Neural crest cell (in vitro differentiated cells): ENCODE measurements at places on chromosomes 5 and 9. TPM values are rescaled to one million over a fixed set of nuclear protein-coding genes. Genes with fewer than 3 reads are reported as not detected.
A peak's percentile ranks its signal among the peaks of the same experiment; 100 is the strongest.

DNA sequence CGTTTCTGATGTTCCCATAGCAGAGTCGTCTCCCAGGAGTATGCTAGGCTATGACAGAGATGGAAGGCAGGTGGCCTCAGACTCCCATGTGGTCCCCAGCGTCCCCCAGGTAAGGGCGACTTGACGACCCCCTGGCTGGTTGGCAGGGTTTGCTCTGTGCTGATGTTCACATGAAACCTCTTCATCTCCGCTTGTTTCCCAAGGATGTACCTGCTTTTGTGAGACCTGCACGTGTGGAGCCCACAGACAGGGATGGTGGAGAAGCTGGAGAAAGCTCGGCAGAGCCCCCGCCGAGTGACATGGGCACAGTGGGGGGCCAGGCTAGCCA, 108.3 kb downstream of the WNK2 start:
- DNase-seq, result no peak

DNA sequence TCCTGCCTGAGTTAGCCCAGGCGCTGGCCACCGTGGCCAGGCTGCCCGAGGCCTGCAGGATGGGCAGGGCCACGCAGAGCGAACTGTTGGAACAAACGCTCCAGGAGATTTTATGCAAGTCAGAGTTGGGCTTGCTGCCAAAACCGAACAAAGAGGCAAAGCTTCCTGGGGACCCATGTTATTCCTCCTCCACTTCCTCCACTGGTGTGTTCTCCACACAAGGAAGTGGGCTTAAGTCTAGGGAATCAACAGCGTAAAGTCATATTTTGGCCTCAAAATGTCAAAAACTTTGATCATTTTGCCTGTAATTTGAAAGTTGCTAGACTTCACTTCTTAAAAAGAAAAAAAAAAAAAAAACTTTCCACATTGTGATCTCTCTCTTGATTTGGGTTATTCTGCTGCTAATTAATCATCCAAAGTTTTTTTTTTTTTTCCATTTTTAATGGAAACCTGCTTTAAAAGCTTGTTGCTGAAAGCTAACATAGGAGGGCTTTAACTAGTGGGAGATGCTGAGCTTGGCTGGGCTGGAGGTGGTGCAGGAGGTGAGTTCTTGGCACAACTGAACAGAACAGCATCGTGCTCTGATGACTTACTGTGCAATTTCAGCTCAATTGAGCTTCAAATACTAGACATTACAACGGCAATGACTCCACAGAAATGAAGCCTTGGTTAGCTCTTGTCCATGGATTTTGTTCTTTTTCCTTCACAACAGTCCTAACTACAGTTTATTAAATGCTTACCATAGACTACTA, 73.0 kb downstream of the PTPDC1 start:
- DNase-seq, result no peak

PCDHB5 gene
- total RNA-seq, result 3.0 and 3.3 TPM in 2 replicates

- no peak for DNase-seq
Observed at GRCh38 chr5:82800826-82801225, 276.4 kb downstream of the TMEM167A start.

- no peak for DNase-seq
Observed at GRCh38 chr9:71676460-71676859, 91.9 kb downstream of the CEMIP2 start.

DNA sequence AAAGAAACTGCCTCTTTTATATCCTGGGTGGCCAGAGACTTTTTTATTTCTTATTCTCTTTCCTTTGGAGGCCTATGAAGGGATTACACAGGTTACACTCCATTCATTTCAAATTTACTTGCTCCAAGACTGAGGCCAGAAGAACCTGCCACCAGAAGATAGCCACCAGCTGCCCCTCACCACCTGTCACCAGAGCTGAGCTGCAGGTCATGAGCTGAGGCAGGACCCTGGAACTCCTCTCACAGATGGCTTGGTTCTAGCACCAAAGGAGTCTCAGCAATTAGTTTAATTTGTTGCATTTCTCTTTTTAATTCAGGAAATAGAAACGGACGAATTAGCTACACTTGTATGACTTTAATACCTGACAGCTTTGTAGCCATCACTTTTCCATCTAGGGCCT, 313.9 kb downstream of the SPOCK1 start:
- DNase-seq, result no peak

DNA sequence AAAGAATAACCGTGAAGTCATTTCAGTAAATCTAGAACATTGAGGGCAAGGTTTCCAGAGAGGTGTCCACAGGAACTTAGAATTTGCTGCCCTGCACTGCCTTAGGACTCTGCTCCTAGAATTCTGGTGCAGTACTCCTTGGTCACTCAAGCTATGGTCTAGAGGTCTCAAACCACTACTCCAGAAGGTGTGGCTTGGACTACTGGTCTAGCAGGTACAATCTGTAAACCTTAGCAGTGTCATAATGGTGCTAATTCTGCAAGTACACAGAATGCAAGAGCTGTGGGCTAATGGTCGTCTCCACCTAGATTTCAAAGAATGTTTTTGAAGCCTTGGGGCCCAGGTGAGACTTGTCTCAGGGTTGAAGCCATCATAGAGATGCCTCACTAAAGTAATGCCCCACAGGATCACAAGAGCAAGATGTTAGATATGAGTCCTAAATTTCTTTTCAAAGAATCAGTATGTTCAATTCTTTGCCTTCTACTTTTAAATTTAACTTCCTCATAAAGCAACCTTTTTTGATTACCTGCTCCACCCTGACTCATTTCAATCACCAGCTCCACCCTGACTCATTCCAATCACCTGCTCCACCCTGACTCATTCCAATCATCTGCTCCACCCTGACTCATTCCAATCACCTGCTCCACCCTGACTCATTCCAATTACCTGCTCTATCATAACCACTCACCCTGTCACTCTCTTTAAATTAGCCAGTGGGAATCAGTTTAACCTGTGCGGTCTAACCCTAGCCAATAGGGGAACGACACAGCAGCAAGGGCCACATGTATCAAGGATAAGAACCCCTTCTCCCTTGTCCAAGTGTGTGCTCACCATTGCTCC, 1111.8 kb upstream of the ACO1 start:
- DNase-seq, result no peak

GRCh38 chr5:149166128-149166527, 24.8 kb downstream of the ABLIM3 start:
- no peak for DNase-seq

DNA sequence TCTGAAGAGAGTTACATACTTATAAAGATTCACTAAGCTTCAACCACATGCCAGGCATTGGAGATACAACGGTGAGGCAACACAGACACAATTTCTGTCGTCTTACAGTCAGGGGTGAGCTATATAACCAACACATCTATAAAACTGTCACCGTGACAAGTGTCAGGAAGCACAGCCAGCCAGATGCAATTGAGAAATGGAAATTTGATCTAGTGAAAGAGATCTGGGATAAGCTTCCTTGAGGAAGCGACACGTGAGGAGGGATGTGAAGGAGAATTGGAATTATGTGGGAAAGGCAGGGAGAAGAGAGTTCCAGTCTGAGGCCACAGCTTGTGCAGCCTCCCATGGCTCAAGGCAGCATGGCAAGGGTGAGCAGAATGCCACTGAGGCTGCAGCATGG, 50.9 kb upstream of the ZNF354B start:
- DNase-seq, result no peak

- DNase-seq, result peak; percentile 44
Observed at GRCh38 chr5:1182633-1183423, 18.6 kb upstream of the SLC6A19 start.

DNA sequence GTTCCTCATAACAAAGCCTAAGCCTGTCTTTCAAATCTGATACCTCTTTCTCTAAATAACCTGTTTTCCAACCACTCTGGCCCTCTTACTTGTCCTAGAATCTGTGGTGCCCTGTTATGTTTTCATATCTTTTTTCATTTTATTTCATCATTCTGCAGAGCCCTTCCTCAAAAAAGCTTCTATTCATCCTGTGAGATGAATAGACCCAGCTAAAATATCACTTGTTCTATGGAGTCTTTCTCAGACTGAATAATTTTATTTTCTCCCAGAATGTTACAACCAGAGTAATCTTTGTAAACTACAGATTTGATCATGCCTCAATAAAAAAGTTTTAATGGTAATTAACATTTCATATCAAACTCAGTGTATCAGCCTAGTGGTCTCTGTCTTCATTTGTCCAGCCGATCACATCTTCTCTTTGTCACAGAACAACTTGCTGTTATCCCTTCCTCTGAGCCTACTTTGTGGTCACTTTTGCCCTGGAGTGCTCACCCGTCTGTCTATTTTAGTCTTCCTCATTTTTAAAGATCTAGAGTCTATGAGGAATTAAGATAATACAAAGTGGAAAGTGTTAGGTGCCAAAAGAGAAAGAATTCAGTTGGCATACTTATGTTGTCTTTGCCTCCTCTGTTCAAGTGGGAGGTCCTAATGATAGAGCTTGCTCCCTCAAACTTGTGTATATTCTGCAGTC, 77.8 kb downstream of the ZCCHC7 start:
- DNase-seq, result no peak

GRCh38 chr9:93992830-93993229, 37.7 kb upstream of the BARX1 start:
- DNase-seq, result no peak

GRCh38 chr9:33320568-33321261, 30.4 kb downstream of the NFX1 start:
- no peak for DNase-seq

DNA sequence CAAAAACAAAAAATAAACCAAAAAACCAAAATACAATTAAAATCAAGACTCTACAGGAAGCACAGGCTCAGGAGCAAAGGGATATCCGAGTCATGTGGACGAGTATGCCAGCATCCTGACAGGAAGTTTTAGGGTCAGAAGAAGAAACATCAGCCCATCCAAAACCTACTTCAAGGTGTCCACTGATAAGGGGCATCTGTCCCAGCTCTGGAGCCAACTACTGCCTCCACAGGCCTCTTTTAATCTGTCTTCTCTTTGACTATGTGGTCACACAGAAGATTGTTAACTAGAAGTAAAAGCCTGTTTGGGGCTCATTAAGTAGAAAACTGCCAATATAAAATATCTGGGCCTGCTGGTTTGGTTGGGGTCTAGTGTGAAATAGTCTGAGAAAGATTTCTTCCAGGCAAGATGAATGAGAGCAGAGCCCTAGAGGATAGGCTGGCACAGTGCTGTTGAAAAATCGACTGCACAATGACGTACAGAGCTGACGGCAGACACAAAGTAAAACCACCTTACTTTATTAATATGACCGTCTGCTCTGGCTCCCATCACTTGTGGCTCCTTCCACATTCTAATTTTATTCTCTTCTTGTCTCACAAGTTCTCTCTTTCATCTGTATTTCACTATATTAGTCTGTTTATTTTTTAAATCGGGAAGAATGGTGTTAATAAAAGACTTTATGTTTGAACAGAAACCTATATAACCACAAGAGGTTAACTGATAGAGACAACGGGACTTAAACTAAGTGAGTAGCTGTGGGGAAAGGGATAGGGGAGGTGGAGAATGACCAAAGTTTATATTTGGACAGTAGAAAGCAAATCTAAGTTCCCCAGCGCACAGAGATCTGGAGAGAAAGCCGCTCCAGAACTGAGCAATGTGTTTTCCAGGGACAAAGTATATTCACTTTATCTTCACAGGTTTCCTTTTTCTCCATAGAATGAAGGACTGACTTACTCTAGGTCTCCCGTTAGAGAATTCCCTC, 22.9 kb upstream of the MSH3 start:
- DNase-seq, result no peak

DNA sequence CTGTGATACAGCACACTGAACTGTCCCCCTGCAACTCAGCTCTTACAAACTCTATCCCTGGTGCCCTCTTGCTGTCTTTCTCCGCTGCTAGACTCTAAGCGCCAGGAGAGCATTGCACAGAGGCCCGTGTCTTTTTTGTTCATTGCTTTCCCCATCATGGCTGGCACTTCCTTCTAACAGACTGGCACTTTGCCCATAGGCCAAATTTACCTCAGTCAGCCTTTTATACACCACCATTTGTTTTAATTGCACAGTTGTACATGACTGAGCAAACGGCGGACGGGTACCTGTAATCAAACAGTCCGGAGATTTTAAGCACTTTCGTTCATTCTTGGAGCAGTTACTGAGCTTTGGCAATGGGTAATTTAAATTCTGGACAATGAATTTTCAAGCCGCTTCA, 102.2 kb upstream of the CLINT1 start:
- no peak for DNase-seq

DNA sequence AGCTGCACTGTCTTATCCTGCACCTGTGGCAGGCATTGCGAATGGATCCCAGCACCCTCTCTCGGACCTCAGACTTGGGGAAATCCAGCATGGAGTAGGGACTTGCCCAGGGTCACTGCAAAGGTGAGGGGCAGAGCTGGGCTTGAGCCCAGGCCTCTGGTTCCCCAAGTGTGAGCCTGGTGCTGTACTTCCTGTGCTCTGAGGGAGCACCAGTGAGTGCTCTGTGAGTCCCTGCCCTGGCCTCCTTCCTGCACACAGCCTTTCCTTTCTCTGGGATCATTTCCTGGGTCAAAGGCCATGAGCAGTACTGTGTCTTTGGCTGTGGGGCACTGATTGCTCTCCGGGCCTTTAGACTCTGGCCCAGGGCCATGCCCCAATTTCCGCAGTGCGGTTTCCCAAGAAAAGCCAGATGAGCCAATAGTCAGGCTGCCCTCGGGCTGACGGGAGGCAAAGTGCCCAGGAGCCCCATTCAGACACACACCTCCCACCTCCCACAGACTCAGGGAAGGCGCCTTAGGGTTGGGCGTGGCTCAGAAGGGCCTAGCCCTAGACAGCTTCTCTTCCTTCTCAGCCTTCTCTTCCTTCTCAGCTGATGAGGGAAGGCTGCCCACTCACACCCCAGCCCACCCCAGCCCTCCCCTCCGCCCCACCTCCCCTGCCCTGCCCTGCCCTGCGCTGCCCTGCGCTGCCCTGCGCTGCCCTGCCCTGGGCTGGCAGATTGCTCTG, 23.3 kb upstream of the TRIM14 start:
- no peak for DNase-seq

- DNase-seq, result no peak
Observed at GRCh38 chr9:125439434-125440272, 178.0 kb downstream of the GAPVD1 start.

DNA sequence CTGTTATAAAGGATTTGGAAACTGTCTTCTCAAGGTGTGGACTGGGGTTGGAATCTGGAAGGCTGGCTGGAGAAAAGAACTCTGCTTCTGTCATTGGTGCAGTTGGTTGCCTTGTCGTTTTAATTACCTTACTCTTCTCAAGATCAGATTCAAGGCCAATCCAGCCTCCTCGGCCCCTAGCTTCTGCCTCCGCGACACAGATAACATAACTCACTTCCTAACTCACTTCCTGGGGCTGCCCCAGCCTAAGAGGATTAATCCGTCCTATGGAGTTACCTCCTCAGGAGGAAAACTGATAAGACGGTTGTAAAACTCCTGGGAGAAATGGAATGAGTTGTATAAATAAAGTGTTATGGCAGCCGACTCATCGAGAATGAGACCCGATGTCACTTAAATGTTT, 389.1 kb upstream of the WWC1 start:
- DNase-seq, result no peak

MAML1 gene
- total RNA-seq, result 57.6 and 59.1 TPM in 2 replicates

PCDHGB6 gene
- 53.6 and 53.7 TPM in 2 replicates for total RNA-seq

DNA sequence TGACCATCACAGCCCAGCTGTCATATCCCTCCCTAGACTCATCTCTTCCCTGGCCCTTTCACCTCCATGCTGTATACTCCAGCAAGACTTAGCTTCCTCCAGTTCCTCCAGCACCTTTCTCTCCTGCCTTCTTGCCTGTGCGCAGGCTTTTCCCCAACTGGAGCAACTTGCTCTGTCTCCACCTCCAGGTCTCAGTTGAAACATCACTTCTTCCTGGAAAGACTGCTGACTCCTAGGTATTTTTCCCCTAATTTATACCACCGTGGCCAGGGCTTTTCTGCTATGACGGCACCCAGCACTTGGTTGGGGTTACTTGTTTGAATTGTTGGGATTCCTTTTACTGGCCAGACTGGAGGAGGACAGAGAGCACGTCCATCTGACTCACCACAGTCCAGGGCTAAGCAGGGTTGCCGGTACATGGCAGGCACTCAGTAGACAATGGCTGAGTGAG, 67.5 kb downstream of the KCNIP1 start:
- DNase-seq, result no peak
